ENCODE measurements at places on chromosomes 1 and 21.

DNA sequence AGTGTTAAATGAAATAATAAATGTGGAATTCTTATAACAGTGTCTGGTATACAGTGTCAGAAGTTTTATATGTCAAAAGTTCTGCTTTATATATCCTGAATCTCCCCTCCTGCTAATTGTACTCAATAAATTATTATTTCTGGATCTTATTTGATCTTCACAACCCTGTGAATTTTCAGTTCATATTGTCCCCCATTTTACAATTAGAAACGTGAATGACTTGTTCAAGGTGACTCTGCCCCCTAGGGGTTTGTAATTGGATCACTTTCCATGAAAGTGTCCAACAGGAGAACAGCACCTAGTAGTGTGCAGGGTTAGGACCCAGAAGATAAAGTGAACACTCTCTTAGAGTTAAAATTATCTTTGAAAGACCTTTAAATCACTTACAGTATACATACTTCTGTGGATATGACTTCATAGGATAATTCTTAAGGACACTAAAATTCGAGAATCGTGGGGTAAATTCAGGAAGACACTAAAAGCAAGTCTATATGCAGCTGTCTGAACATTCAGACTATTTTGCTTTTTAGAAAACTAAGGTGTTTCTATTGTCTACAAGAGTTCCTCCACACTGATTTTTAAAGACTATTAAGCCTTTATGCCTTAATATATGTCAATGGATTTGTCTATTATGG, 4.5 kb upstream of the DDR2 start:
- DNase-seq: no peak

- DNase-seq: no peak
Measured at GRCh38 chr1:54842206-54842915, 41.2 kb upstream of the TTC22 start.

- DNase-seq: no peak
Measured at GRCh38 chr1:167262836-167263235, 42.1 kb downstream of the POU2F1 start.

GRCh38 chr1:206891412-206891811, 5.8 kb upstream of the IL24 start:
- no peak for DNase-seq

DNA sequence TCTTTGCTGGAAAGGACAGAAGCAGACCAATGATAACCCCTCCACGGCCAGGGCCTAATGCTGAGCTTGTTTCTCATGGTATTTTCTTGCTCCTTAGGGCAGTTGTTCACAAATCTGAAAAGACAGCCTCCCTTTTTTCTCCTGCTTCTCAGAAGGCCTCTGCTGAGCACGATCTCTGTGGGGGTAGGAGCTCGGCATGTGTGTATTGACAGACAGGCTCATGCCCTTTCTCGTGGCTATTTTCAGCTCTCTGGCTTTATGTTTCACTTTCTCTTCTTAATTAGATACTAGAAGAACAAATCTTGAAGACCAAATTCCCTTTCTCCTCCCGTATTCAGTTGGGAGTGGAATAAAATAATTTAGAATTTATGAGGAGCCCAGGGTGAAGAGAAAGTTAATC, 768 bp upstream of the RIIAD1 start:
- no peak for DNase-seq

DNA sequence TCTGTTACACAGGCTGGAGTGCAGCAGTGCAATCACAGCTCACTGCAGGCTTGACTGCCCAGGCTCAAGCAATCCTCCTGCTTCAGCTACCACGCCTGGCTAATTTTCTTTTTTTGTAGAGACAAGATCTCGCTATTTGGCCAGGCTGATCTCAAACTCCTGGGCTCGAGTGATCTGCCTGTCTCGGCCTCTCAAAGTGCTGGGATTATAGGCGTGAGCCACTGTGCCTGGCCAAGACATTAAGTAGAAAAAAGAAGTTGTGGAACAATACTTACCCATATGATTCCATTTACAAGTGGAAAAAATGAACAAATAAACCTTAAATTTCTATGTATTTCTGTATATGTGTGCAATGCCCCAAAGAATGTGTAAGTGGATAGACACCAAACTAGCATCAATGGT, 30.3 kb upstream of the ID3 start:
- DNase-seq: no peak

GRCh38 chr1:165443539-165444311, 1.2 kb downstream of the RXRG start:
- no peak for DNase-seq

GRCh38 chr1:186793582-186793927, 35.2 kb upstream of the PLA2G4A start:
- DNase-seq: no peak

DNA sequence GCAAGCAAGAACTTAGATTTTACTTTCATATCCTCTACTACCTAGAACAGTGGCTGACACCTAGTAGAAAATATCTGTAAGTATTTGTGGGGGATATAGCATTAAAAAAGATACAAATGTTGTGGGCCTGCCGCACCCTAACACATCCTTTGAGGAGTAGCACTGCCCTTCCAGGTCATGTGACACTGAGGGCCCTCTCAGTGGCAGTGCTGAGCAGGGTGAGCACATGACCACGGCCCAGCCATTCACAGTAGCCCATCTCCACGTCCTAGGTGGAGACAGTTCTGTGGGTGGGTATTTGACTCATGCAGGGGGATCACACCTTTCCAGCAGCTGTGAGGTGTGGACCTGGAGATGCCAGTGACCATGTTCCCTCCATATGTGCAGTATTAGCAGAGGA, 108.9 kb downstream of the OMA1 start:
- no peak for DNase-seq

GRCh38 chr1:169475806-169476387, 9.8 kb downstream of the SLC19A2 start:
- DNase-seq: no peak

- peak; percentile 50 for DNase-seq
Measured at GRCh38 chr1:110674337-110675059, at the start of gene KCNA3. TSS of gene KCNA3 (minus strand) at chr1:110674940. CDS start at chr1:110674809, 131 bp downstream.

GRCh38 chr1:28642056-28642846, 616 bp downstream of the TAF12 start:
- DNase-seq: no peak

DNA sequence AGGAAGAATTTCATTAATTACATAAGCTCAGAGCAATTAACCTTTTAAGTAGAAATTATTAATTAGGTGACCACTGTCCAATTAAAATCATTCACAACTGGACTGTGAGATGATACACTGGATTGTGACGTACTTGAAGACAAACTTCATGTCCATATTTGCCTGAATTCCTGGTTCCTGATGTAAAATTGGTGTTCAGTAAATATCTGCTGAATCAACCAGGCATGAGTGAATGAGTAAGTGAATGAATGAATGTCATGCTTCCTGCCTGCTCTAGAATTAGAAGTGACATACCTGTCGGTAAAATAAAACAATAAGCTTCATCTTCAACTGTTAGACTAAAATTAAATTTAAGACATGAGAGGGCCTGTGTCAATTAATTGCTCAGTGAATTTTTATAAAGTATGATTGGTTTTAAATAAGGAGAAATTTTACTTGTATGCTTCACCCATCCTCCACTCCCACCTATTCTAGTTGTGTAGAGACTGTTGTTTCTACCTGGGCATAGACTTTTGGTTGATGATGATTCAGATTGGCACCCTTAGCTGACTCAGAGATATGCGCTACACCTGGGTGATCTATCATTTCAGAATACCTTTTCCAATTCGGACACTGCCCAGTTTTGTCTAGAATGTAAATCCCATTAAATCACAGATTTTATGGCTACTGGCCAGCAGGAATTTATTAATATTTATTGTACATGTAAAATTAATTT, 56.9 kb upstream of the PTGS2 start:
- DNase-seq: no peak

GRCh38 chr1:9100471-9101043, 28.3 kb downstream of the GPR157 start:
- DNase-seq: no peak

DNA sequence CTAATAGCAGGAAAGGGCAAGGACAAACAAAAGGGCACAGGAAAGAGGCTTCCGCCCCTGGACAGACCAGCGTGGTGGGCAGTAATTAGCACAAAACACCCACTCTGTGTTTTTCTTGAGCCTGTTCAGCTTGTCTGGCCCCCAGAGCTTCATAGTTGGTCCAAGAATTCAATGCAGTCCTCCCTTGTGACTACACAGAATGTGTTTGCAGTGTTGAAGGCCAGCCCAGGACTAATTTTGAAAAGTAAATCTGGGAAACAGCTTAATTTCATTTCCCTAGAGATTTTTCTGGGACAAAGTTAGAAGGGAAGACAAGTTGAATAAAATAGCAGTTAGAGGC, 49.2 kb upstream of the LMO4 start:
- no peak for DNase-seq

DNA sequence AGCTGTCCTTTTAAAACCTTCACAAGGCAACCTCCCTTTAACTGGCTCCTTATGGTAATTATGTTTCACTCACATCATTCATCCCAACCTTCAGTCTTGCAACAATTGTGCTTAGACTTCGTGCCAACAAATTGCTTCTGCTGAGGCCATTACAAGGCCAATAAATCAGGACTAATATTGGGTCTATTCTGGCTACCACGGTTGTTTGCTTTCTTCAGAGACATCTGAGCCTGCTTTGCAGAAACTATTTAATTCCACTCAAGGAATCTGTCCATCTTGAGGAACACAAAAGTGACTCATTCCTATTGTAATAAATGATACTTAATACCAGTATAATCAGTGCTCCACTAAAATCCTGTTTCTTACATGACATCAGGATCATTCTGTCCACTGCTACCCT, 2.6 kb upstream of the GSTM4 start:
- DNase-seq: no peak

DNA sequence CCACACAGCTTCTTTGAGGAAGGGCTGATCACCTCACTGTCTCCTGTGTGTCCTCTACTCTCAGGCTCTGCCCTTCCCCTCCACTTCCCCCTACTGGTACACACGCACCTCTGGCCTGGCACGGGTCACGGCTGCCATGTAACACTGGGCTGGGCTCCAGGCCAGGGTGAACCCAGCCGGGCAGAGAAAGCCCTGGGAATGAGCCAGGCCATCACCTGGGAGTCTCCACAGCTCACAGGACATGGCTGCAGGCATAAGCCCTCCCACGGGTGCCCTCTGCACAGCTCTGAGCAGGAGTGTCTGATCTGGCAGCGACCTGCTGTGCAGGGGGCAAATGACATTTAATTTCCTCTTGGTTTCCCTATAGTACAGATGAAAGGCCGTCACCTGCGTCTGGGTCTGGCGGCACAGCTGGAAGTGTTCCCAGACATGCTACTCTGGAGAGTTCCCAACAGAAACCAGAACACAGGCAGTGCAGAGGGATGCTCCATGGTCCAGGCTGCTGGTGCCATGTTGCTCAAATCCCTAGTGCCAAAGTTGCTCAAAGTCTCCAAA, 61.2 kb downstream of the ERI3 start:
- no peak for DNase-seq

- DNase-seq: no peak
Measured at GRCh38 chr1:89980605-89981004, 14.3 kb upstream of the ZNF326 start.

DNA sequence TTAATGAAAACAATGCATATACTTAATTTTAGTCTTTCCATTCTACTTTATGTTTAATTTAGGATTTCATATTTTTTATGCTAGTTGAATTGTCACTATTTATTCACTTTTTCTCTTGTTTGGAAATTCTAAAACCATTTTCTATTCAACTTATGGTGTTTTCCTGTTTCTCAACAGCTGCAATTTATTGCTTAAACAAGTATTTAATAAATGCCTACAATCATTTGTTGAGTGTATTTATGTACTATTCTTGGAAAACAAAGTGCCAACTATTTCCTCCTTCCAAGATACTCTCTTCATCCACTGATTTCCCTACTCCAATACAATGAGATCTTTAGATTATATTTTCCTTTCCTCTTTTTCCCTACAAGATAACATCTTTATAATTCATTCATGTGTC, 65.4 kb downstream of the NUF2 start:
- DNase-seq: no peak

- no peak for DNase-seq
Measured at GRCh38 chr1:181984006-181984405, 77.5 kb downstream of the ZNF648 start.

- DNase-seq: no peak
Measured at GRCh38 chr21:46608672-46609111, 3.8 kb upstream of the S100B start.

- no peak for DNase-seq
Measured at GRCh38 chr1:119773711-119774241, 5.1 kb upstream of the HMGCS2 start.

DNA sequence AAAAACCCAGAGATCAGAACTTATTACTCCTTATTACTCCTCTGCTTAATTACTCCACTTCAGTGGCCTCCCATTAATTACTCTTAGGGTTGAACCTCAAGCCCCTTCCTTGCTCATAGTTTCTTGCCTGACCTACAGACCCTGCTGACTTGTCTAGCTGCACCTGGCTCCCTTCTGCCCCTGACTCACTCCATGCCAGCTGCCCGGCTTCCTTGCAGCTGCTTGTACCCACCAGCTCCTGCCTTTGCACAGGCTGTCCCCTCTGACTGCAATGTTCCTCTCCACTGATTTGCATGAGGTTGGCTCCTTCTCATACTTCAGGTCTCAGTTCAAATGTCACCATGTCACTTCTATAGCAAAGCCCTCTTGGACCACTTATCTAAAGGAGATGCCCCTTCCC, 1.9 kb upstream of the PTPRU start:
- DNase-seq: no peak

DNA sequence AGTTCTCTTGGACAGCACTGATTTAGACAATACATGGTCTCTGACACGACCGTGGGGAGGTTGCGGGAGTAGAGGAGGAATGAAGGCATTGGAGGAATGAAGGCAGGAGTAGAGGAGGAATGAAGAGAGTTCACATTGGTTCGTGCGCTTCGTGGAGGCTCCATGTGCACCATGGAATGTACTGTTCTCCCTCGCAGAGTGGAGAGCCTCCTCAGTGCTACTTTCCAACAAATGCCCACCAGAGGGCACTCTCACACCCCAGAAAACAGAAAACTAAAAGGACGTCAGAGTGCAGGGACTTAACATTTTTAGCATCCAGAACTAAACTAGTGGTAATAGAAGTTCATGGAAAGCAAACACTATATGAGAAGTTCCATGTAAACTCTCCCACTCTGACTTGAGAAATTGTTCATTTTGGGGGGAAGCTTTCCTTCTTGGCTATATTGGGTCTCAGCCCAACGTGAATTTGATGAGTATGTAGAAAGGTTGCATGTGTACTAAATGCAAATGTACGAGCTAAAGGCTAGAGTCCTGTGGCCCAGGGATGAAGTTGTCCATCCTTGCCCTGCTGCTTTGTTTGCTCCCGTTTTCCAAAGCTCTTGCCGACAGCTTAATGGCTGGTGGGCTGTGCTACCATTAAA, 211.6 kb downstream of the LMX1A start:
- DNase-seq: no peak

- DNase-seq: no peak
Measured at GRCh38 chr1:231099996-231100767, 60.1 kb upstream of the FAM89A start.

DNA sequence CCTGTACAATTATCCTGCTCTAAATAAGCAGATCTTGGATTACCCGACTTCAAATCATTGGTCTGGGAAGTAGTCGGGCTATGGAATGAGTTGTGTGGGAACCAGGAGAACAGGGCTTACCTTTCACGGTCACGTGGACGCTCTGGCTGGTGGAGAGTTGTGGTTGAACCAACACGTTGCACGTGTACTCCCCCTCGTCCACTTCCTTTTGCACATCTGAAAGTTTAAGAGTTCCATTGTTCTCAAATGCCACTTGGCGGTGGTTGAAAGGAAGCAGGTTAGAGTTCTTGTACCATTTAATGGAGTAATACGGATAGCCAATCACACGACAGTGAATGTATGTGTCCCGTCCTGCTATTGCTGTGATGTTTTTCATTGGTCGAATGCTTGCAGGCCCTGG, 470.7 kb downstream of the PCP4 start:
- DNase-seq: no peak

- DNase-seq: no peak
Measured at GRCh38 chr1:88773540-88774150, 89.6 kb downstream of the PKN2 start.
